Activated CD8-positive, alpha-beta T cell treated with anti-CD3 and anti-CD28 coated beads for 36 hours (primary cell): ENCODE measurements at places on chromosomes 5 and 9. TPM values are rescaled to one million over a fixed set of nuclear protein-coding genes. Genes with fewer than 3 reads are reported as not detected.

The CLTA gene
- 116 TPM for total RNA-seq

GRCh38 chr5:60352992-60353599, 346.9 kb downstream of the DEPDC1B start:
- H3K36me3 ChIP-seq, result no peaks in the 10 kb centered on the region
- H3K27me3 ChIP-seq, result no peaks in the 10 kb centered on the region
- H3K4me1 ChIP-seq, result no peaks in the 10 kb centered on the region

DNA sequence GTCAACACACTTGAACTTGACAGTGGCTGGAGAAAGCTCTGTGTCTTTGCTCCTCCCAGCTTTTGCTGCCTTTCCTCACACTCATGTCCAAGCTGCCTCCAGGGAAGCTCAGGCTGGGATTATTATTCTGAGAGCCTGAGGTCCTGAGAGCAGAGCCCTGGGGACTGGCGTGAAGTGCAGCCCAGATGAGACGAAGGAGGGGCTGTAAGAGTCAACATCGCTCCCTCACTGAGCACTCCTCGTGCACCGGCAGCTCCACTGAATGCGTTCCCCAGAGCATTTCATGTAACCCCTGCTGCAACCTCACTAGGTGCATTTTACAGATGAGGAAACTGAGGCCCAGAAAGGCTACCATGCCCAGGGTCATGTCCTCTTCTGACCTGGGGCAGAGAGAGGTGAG, 63.5 kb upstream of the PHYKPL start:
- no peaks in the 10 kb centered on the region for H3K36me3 ChIP-seq
- no peaks in the 10 kb centered on the region for H3K4me1 ChIP-seq
- H3K27me3 ChIP-seq, result no peaks in the 10 kb centered on the region
- H3K4me3 ChIP-seq, result no peak overlapping the region

- no peaks in the 10 kb centered on the region for H3K4me1 ChIP-seq
- peaks cover 2% of the 10 kb centered on the region for H3K27me3 ChIP-seq
- no peak for DNase-seq
- H3K36me3 ChIP-seq, result no peaks in the 10 kb centered on the region
- no peak overlapping the region for H3K4me3 ChIP-seq
- H3K27ac ChIP-seq, result no peak overlapping the region
Measured at GRCh38 chr5:148949841-148950470, 112.9 kb downstream of the SH3TC2 start.

DNA sequence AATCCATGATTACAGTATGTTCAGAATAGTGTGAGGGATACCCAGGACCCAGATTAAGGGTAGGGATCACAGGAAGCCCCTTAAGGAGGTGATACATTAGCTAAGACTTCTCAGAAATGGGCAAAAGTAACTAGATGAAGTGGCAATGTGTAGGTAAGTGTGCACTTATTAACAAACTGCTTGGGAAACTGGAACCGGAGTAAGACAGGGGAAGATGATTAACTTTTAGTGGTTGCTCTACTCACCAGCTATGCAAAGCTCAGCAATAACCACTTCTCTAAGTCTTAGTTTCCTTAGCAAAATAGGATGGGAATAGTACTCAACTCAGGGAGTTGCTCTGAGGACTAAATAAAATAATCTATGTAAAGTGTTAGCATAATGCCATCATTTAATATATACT, 182.2 kb downstream of the MCTP1 start:
- no peak for DNase-seq
- no peak overlapping the region for H3K4me3 ChIP-seq
- H3K27ac ChIP-seq, result no peak overlapping the region
- no peaks in the 10 kb centered on the region for H3K27me3 ChIP-seq

GRCh38 chr9:92147030-92147851, 32.0 kb upstream of the SPTLC1 start:
- no peaks in the 10 kb centered on the region for H3K4me1 ChIP-seq
- peak overlapping the region; percentile 30 for H3K4me3 ChIP-seq
- H3K27me3 ChIP-seq, result peaks cover 30% of the 10 kb centered on the region
- no peak overlapping the region for H3K27ac ChIP-seq
- no peaks in the 10 kb centered on the region for H3K36me3 ChIP-seq

DNA sequence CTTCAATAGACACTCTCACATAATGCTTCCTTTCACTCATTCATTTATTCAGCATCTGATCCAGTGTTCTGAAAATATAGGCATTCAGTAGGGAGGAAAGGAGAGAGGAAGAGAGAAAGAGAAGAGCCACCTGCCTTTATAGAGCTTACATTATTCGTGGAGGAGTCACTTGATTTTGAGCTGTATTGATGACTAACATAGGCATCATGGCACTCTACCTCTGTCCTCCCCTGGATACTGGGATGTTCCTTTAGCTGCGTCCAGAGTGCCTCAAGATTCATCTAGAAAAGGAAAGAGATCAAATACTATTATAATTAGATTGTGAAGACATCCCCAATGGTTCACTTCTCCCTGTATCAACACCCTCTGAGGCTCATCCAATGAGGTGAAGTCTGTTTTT, 345.1 kb downstream of the SPATA31D1 start:
- H3K4me3 ChIP-seq, result no peak overlapping the region
- H3K27ac ChIP-seq, result no peak overlapping the region
- no peak for DNase-seq
- H3K4me1 ChIP-seq, result no peaks in the 10 kb centered on the region
- no peaks in the 10 kb centered on the region for H3K36me3 ChIP-seq
